A172 (cell line): ENCODE measurements at places on chromosomes 7 and 10.

DNA sequence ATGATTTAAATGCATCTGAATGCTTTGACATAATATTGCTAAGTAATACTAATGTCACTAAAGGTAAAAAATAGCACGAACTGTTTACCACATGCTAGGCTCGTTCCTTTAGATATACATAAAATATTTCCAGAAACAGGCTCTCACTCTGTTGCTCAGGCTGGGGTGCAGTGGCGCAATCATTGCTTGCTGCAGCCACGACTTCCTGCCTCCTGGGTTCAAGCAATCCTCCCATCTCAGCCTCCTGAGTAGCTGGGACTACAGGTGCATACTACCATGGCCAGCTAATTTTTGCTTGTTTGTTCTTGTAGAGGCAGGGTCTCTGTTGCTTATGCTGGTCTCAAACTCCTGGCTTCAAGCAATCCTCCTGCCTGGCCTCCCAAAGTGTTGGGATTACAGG lies 183.3 kb downstream of the SGMS1 start:
- no peak for DNase-seq

DNA sequence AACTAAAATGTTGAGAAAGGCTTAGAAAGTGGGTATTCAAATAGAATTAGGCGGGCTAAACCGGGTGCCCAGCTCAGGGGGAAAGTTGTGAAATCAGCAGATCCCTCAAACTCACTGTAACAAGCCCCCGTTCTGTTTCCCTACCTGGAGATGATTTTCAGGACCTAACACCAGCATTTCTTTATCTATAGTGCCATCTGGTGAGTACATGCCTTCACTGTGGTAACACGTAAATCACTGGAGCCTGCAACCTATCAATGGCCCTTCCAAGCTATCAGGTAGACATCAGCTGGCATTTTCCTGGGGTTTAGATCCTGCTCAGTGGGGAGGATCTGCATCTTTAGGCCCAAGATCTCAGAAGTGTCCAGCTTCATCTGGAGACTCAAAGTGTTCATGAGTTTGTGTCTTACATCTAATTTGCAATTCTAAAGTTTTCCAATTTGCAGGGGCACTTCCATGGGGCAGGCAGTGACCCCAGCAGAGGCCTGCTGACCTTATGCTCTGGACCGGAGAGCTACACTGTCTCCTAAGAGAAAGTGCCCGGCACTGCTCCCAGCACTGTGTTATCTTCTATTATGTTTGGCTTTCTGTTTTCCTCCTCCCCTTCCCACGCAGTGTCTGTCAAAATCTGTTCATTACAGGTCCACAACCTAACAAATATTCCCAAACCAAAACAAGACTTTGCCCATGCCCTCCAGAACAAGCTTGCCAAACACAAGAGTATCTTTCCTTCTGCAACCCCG lies 132.5 kb downstream of the LSM5 start:
- no peak for DNase-seq

- peak; percentile 66 for DNase-seq
Measured at GRCh38 chr7:66150471-66150870, 35.8 kb downstream of the CRCP start.

DNA sequence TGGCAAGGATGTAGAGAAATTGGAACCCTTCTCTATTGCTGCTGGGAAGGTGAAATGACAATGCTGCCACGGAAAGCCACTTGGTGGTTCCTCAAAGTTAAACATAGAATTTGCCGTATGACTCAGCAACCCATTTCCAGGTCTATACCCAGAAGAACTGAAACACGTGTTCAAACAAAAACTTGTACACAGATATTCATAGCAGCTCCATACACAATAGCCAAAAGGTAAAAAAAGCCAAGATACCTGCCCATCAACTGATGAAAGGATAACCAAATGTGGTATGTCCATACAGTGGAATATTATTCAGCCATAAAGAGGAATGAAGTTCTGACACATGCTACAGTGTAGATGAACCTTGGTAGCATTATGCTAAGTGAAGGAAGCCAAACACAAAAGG lies 39.1 kb downstream of the LHPP start:
- no peak for DNase-seq

- no peak for DNase-seq
Measured at GRCh38 chr10:118735294-118735693, 19.5 kb downstream of the CACUL1 start.

- DNase-seq = no peak
Measured at GRCh38 chr10:24965051-24965450, 12.6 kb upstream of the PRTFDC1 start.

DNA sequence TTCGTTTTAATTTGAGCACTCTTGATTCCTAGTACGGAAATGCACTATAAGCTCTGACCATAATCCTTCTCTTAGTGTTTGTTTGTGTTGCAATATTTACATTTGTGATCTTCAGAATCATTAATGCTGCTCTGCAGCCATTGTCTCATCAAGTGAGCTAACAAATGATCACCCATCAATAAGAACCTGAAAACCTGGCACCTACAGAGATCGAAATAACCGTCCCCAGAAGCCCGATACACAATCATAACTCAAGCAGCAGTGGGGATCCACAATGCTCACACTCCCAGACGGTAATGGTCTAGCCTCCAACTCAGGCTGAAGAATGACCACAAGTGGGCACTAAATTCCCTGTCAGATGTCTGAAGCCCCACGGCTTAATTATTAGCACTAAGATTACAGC lies 156.0 kb upstream of the NFE2L3 start:
- no peak for DNase-seq

DNA sequence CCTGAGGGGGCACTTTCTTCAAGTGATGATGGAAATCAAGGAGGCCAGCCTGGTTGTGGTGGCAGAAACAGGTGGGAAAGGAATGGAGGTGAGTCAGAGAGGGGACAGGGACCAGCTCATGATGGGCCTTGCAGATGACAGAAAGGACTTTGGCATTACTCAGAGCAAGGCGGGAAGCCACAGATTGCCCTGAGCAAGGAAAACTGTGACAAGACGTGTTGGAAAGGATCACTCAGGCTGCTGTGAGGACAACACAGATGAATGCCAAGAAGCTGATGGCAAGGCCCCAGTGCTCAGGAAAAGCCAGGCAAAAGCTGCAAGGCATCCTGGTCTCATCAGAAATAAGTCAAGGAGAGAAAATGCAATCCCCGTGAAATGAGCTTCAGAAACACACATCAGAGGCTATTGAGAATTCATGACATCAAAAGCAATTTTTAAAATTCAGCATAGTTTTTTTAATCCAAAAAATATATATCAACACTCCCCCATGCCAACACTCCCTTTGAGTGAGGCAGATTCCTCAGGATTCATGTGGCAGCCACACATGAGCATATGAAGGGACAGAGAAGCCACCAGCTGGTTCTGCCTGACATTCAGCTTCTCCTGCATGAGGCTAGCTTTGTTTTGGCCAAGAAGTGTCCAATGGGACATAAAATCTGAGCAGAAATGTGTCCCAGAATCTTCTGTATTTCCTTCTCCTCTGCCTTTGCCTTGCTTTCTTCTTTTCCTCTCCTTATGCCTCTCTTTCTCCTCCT lies 244.5 kb upstream of the MYO3A start:
- DNase-seq = no peak

DNA sequence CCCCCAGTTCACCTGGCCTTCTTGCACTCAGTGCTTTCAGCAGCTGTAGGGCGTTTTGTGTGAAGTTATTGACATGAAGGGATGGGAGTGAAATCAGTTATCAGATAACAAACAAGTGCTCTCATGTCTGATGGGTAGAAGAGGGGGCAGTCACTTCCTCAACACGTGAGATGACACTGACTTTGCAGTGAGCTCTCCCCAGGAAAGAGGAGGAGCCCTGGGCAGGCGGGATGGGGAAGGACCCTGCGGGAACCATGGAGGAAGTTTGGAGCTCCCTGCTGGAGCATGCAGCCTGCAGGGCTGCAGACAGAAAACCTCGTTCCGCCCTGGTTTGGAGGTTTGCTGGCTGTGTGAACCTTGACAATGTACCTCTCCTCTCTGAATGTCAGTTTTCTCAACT lies 38.7 kb downstream of the GPR26 start:
- no peak for DNase-seq

DNA sequence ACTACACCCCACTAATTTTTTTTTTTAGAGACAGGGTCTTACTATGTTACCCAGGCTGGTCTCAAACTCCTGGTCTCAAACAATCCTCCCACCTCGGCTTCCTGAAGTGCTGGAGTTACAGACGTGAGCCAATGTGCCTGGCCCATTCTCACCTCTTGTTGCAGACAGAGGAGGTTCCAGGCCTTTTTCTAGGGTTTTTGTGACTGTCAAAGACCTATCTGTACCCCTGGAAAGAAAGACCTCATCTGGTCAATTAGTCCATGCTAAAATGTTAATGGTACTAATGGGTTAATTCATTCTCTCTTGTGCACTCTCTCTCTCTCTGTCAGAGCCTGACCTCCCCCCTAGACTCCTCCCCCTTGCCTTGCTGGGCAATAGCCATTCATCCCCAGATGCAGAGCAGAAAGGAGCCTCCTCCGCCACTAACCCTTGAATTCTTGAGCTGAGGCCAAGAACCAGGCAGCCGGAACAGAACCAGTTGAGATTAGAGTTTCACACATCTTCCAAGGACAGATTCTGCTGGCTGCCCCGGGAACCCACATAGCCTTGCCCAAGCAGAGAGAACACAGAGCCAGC lies 209.7 kb downstream of the SKIDA1 start:
- DNase-seq = peak; percentile 87

- no peak for DNase-seq
Measured at GRCh38 chr10:76206797-76207352, 775.5 kb downstream of the LRMDA start.

DNA sequence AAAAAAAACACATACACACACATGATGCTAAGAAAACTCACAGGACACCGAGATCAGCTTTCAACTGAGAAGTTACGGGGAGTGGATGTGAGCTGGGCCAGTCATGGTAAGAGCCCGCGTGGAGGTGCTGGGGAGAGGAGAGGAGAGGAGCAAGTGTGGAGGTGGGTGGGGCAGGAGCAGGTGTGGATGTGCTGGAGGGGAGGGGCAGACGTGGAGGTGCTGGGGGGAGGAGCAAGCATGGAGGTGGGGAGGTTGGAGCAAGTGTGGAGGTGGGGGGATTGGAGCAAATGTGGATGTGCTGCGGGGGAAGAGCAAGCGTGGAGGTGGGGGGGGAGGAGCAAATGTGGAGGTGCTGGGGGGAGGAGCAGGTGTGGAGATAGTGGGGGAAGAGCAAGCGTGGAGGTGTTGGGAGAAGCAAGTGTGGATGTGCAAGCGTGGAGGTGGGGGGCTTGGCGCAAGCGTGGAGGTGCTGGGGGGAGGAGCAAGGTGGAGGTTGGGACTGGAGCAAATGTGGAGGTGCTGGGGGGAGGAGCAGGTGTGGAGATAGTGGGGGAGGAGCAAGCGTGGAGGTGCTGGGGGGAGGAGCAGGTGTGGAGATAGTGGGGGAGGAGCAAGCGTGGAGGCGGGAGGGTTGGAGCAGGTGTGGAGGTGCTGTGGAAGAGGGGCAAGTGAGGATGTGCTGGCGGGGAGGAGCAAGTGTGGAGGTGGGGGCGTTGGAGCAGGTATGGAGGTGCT lies 24.5 kb upstream of the NCAPG2 start:
- no peak for DNase-seq

DNA sequence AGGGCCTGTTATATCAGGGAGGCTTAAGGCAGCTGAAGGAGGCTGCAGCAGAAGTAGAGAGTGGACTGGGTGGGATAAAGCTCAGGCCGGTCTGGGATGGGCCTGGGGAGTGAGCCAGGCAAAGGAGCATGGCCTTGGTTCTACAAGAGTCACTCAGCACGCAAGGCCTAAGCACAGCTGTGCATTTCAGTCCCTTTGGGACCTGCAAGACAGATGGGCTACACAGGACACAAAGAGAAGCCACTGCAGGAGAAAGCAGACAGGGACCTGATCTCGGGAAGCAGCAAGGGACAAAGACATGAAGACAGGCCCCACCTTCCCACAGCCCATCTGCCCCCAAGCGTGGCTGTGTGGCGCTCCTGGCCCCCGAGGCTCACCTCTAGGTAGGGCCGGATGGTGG lies 29.4 kb downstream of the RRP12 start:
- DNase-seq = no peak

GRCh38 chr7:92723943-92724342 lies 112.4 kb downstream of the CDK6 start:
- DNase-seq = no peak

DNA sequence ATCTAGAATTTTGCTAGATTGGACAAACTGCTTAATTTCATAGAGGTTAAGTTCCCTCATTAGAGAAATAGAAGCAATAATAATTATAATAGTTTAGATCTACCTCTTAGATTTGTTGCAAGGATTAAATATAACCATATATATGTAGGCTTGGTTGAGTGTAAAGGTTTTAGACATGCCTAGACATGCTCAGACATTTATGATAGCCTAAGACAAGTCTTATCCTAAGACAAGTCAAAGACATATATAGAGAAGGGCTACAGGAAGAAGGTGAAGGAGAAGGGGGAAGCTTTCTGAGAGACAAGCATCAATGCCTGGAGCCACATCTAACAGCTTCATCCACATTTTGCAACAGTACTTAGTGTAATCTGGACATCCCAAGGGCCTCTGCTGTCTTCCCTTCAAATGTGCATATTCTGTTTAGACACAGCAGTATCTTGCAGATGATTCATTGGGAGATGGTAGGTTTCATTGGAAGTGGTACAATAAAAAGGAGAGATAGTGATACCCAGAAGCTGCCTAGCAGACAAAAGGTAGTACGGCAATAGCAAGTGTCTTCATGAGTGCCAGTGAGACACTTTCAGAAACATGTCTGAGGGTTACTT lies 146.5 kb downstream of the HGF start:
- no peak for DNase-seq

- peak; percentile 48 for DNase-seq
Measured at GRCh38 chr7:29091715-29092114, 54.6 kb downstream of the CPVL start.

- no peak for DNase-seq
Measured at GRCh38 chr7:12895296-12895695, 207.9 kb downstream of the ARL4A start.

GRCh38 chr7:149007611-149008010 lies 20.7 kb downstream of the PDIA4 start:
- no peak for DNase-seq

GRCh38 chr7:92843034-92843760 lies 6.8 kb upstream of the CDK6 start:
- DNase-seq = no peak

- DNase-seq = no peak
Measured at GRCh38 chr10:1968257-1969033, 231.1 kb upstream of the ADARB2 start.

- DNase-seq = peak; percentile 52
Measured at GRCh38 chr10:103859161-103860086, 4.0 kb upstream of the SH3PXD2A start.

DNA sequence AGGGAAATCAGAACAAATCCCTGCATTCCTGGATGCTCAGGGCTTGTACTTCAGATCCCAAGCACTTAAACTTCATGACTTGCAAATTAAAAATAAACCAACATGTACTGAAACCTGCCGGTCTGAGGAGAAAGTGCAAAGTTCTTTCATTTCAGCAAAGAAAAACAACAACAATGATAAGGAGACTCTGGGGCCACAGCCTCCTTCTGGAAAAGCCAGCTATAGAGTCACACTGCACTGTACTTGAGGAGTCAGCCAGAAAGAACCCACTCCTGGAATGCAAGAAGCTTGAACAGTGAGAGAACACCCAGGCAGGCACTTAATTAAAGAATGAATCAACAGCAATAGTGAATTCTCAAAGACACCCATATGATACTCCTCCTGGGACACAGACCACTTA lies 49.7 kb upstream of the TM9SF3 start:
- DNase-seq = no peak

GRCh38 chr10:73649876-73650536 lies 5.8 kb downstream of the SYNPO2L start:
- DNase-seq = no peak

- DNase-seq = no peak
Measured at GRCh38 chr7:98254951-98255610, 3.0 kb upstream of the TECPR1 start.
